ENCODE measurements at places on chromosomes 16 and 17.

DNA sequence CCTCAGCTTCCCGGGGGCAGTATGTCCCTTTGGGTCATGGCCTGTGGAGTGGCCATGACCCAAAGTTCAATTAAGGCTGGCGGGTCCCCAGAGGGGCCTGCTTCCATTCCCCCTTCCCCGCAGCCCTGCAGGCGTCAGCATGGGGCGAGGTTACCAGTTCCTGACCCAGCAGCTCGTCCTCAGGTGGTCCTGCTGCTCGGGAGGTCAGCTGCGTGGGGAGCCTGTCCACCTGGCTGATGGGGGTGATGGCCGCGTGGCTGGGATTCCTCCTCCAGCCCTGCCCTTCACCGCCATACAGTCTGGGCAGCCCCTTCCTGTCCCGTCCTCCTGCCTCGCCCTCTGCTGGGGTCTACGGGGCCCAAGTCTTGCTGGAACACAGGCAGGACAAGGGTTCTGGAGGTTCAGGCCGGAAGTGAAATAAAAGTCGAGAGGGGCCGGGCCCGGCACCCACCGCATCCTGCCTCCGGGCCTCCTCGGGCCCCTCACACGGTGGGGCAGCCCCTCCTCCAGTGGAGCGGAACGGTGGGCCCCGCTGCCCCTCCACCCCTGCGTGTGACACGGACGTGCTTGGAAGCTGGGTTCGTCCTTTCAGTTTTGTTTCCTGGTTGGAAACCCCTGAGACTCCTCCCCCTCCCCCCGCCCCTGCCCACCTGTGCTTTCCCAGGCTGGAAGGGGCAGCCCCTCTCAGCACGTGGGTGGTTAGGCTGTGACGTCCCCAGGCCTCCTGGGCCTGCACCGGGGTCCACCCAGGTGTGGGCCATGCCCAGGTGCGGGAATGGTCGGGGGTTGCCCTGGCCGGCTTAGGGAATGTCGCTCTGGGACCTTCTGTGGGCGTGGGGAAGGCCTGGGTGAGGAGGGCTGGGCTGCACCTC is 6.8 kb downstream of the UBALD2 start:
- DNase-seq, result no peak

GRCh38 chr17:30225919-30226553 is 9.5 kb downstream of the SLC6A4 start:
- no peak for DNase-seq

GRCh38 chr16:10961231-10961630 is 16.9 kb downstream of the CLEC16A start:
- DNase-seq, result no peak

DNA sequence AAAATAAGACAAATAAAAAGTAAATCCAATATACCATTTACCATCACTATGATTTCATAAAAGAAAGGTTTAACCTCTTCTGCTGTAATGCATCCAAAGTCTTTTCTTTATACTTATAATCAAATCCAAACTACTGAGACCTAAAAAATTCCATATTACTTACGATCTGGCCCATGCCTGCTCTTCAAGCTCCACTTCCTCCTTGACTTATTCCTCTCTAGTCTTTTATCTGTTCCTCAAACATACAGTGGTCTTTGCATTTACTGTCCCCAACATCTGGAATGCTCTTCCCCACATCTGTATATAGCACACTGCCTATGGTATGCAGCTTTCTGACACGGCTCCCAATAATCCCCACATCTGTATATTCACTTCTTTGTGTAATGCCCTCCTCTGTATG is 33.8 kb downstream of the PCTP start:
- no peak for DNase-seq

- DNase-seq, result no peak
These were observed 609.4 kb upstream of the SOX9 start for GRCh38 chr17:71511266-71511995.

- DNase-seq, result no peak
These were observed 43.6 kb downstream of the RPA1 start for GRCh38 chr17:1873418-1873817.

DNA sequence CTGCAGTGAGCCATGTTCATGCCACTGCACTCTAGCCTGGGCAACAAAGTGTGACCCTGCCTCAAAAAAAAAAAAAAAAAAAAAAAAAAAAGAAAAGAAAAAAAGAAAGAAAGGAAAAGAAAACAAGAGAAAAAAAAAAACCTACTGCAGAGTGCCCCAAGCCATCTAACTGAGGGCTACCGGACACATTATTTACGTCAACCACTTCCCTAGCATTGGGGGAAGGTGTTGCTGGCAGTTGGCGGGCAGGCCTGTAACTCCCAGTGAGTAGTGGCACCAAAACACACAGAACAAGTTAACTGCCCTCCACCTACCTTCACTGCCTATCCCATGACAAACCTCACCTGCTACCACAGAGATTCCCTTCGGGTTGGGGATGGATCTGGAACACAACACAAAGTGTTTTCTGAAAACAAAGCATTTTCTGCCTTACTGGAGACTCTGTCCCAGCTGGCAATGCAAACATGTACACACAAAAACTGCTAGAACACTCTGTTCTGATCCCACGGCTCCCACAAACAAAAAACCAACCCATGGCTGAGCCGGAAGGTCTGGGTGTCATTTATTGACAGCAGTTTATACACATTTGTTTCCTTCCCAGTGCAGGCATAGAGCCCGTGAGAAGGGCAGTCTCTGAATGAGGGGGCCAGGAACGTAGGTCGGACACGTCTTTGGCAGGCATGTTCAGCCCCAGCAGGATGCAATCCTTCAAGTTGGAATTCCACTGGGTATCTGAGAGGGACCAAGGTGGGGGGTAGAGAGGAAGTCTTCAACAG is 11.0 kb downstream of the PHB1 start:
- no peak for DNase-seq

DNA sequence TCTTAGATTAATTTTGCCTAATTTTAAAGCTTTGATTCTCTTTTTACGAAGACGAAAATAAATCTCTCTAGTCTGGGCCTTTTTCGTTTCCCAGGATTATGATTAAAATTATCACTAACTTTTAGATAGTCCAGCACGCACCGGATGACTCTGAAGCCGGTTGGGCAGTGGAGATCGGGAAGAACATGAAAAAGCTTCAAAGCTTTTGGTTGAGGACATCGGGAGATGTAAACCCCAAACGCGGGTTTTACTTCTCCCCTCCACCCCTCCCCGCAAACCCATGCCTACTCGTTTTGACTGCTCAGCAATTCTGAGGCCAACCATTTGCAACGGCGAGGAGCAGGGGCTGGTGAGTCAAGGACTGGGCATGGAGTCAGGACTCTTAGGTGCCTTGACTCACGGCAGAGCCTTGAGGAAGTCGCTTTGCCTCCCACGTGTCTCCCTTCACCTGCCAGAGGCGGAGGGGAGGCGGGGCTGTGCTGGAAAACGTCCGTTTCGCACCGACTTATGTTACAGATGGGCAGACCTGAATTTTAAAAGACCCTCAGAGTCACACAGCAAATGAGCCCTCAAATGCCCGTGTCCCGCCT is 989 bp upstream of the DUSP14 start:
- DNase-seq, result no peak

DNA sequence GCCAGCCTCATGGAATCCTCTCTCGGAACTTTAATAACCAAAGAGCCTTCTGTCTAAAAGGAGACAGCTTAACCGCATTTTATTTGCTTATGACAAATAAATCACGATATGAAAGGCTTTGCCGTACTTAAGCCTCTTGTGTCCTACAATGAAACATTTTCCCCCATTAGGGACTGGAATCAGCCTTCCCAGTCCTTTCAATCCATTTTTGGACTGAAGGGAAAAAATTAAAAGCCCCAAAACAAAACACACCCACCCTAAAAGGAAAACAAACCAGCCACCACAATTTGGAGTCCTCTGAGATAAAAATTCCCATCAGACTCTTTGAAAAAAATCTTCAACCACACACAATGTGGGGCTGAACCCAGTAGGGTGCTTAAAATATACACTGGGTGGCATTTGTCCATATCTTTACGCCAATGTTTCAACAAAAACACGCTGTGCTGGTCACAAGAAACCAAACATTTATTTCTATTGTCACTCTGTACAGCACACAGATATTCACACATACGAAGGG is 3.0 kb downstream of the HOXB4 start:
- DNase-seq, result no peak

DNA sequence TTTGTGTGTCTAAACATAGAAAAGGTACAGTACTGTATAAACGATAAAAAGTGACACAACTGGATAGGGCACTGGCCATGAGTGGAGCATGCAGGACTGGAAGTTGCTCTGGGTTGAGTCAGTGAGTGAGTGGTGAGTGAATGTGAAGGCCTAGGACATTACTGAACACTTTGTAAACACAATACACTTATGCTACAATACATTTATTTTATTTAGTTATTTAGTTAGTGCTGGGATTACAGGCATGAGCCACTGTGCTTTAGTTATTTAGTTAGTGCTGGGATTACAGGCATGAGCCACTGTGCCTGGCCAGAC is 4.6 kb downstream of the CFAP20 start:
- no peak for DNase-seq

DNA sequence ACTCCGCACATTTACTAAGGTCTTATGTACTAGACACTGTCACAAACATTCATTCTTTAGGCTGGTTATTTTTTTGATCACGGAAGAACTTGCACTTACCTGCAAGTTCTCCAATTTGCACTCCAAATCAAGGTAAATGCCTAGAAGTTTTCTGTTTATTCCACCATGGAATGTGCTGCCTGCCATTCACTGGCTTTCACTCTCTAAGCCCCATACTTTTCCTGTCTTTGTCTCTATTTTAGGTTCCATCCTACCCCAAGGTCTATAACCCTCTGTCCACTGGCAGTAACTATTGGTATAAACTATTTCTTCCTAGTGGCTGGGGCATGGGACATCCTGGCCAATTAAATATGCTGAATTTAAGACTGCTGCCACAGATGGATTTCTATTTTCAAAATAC is 15.9 kb downstream of the XPO6 start:
- no peak for DNase-seq

DNA sequence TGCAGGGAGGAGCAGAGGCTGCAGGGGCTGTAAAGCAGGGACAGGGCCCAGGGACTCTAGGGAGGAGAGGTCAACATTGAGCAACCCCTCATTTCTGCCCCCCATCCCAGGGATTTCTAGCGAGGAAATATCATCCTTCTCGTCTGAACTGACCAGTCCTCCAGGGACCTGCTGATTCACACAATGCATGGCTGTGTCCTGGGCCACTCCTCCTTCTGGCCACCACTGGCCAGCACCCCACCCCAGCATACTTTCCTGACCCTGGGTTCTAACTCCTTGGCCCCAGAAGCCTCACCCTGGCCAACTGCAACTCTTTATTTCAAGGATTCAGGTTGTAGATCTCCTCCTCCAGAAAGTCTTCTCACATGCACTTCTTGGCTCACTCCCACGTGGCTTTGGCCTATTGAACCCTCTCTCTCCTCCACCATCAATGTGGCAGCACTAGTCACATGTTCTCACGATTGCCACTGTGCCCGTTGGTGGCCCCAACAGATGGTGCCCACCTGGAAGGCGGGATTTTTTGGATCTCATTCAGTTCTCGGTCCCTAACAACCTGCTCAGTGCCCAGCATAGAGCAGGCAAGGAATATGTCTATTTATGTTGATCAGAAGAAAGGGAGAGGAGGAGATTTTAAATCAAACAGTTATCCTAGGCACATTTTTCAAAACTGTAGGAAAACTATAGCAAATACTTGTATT is 41.5 kb downstream of the CUEDC1 start:
- DNase-seq, result no peak

GRCh38 chr16:53937161-53937880 is 233.4 kb downstream of the FTO start:
- no peak for DNase-seq

- DNase-seq, result no peak
These were observed 82.0 kb upstream of the ASIC2 start for GRCh38 chr17:33375103-33375502.

GRCh38 chr16:77840093-77840492 is 51.7 kb downstream of the VAT1L start:
- no peak for DNase-seq

DNA sequence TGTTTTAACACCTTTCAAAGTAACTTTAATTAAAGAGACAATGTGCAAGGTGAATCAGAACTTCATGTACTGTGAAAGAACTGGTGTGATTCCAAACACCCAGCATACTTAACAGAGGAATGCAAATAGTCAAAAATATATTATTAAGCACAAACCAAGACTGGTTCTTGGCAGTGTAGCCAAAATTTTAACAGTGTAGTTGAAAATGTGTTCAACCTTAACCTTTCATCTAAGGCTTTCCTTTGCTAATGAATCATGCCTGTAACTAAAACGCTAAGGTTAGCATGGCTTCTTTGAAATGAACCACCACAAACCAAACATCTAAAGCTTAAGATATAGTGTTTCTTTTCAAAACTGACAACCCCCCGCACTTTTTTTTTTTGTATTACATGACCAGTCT is 146.3 kb upstream of the AXIN2 start:
- no peak for DNase-seq

DNA sequence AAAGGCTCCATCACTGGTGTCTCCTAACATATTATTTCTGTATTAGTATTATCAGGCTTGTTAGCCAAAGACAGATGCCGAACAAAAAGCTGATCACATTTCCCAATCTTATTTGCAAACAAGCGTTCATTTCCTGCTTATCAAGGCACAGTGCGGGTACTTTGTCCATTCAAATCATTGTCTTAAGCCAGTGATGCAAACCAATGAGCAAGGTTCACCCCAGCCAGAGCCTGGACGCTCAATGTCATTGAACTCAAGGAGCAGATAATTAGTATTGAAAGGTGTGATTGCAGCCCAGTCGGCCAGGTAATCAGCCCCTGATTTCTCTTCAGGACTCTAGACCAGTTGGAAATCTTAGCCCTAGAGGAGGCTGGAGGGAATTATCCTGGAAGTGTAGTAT is 20.4 kb upstream of the SOX9 start:
- no peak for DNase-seq

DNA sequence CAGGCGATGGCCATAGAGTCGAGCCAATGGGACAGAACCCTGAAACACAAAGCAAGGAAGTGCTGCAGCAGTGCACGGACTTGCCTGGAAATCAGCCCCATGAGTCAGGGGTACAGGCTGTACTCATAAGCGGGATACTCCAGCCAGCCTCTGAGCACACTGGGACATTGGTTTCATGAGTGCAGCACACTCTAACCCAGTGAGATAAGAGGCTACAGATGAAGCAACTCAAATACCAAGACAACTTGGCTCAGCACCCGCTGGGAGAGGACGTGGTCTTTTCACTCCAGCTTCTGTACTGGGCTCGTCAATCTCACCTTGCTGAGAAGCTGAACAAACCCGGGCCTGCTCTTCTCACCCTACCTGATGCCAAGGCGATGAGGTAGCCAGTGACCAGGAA is 98.2 kb downstream of the AXIN2 start:
- DNase-seq, result no peak

- DNase-seq, result no peak
These were observed 41.4 kb upstream of the SLFN13 start for GRCh38 chr17:35489944-35490343.

DNA sequence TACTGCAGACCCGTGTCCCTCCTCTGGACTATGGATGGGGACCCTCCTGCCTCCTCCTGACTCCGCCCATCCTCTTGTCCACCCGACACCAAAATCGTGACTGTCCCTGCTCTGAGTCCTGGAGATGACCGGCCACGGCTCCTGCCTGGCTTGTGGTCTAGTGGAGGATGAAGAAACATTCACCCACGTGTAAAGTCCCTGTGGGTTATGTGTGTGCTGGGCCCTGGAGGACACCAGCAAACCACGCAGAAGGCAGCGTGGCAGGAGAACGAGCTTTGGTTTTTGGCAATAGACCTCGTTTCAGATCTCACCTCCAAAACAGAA is 11.9 kb downstream of the SPNS2 start:
- no peak for DNase-seq

Data from hematopoietic multipotent progenitor cell treated with erythropoietin and hydrocortisone succinate and interleukin-3 and kit ligand, for 15 days (in vitro differentiated cells).